Stimulated activated CD8-positive, alpha-beta memory T cell treated with anti-CD3 and anti-CD28 coated beads, Interleukin-12 subunit alpha, Interleukin-12 subunit beta, amount 100 ng/mL, for 4 hours (primary cell): ENCODE measurements at places on chromosomes 7 and 10.

DNA sequence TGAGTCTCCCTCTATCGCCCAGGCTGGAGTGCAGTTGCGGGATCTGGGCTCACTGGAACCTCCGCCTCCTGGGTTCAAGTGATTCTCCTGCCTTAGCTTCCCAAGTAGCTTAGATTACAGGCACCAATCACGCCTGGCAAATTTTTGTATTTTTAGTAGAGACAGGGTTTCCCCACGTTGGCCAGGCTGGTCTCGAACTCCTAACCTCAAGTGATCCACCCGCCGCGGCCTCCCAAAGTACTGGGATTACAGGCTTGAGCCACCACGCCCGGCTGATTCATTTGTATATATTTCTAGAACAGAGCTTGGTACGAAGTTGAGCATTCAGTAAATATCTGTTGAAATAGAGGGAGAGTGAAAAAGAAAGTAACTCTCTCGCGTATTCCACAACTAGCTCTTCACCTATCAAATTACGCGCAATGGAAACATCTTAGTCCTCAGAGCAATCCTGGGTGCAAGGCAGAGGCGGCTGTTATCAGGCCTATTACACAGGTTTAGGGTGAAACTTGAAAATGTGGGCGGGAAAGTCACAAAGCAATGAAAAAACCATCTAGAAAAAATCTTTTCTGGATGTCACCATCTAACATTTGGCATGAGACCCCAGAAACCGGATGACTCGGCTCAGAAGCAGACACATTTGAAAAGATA lies 707 bp upstream of the GHITM start:
- DNase-seq = no peak

GRCh38 chr10:89798092-89798491 lies 96.7 kb downstream of the KIF20B start:
- DNase-seq = no peak

- no peak for DNase-seq
Observed at GRCh38 chr7:130150587-130150986, 54.6 kb downstream of the TMEM209 start.

GRCh38 chr10:52446391-52446790 lies 132.3 kb downstream of the DKK1 start:
- no peak for DNase-seq

DNA sequence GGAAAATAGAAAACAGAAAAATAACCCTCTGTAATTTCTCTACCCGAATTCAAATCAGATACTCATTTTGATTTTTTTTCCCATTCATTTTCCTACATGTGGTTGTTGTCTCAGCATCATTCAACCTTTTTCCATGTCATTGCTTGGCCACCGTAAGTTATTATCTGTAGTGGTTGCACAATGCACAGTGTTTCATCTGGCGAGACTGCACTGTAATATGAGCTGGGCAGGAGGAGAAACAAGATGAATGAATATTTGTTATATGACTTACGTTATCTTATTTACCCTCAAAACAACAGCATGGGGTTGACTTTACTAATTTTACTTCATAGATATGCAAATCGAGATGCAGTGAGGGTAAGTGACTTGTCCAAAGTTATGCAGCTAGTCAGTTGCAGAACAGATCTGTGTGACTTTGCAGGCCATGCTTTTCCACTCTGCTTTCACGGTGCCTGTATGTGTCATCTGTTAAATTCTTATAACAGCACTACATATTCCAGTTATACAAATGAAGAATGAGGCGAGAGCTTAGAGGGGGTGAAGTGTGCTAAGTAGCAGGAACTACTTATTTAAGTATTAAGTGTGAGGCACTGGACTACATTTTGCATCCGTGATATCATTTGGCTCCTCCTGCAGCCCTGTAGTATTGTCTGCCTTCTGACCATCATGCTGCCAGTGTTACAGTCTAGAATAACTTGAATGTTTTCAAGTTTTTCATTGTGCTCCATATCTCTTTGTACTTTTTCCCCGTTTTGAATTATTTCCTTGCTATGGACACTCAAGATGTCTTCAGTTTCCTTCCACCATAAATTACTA lies 56.7 kb downstream of the ZMYND11 start:
- no peak for DNase-seq

- DNase-seq = no peak
Observed at GRCh38 chr7:139330333-139331030, 10.7 kb upstream of the FMC1 start.

DNA sequence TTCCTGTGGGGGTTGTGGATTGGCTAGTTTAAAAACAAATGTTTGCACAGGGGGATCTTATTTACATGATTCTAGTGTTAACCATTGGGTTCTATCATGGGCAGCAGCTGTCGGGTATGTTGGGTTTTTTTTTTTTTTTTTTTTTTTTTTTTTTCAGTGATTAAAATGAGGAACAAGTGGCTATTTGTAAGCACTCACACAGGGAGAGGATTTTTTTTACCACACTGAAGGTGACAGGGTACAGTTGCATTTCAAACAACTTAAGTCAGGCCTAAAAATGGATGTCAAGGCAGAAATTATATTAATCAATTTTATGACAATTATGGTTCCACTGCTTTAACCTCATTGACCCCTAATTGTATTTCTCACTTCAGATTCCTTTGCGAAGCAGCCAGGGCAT lies 92.8 kb downstream of the CD36 start:
- no peak for DNase-seq

DNA sequence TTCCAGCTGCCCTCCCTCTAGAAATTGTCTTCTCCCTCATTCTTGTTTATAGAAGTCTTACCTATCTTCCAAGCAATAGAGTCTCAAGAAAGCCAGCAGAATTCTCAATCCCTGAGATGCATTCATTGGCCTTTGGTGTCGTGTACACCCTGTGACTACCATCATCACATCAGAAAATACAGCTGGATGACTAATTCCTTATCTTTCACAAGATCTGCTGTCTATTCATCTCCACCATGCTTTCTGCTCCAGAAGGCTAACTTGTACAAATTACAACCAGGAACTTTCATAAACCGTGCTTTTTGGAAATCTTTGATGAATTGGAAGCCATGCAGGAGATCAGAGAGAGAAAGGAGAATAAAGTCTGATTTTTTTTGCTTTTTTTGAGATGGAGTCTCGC lies 1062.9 kb upstream of the GHITM start:
- no peak for DNase-seq

DNA sequence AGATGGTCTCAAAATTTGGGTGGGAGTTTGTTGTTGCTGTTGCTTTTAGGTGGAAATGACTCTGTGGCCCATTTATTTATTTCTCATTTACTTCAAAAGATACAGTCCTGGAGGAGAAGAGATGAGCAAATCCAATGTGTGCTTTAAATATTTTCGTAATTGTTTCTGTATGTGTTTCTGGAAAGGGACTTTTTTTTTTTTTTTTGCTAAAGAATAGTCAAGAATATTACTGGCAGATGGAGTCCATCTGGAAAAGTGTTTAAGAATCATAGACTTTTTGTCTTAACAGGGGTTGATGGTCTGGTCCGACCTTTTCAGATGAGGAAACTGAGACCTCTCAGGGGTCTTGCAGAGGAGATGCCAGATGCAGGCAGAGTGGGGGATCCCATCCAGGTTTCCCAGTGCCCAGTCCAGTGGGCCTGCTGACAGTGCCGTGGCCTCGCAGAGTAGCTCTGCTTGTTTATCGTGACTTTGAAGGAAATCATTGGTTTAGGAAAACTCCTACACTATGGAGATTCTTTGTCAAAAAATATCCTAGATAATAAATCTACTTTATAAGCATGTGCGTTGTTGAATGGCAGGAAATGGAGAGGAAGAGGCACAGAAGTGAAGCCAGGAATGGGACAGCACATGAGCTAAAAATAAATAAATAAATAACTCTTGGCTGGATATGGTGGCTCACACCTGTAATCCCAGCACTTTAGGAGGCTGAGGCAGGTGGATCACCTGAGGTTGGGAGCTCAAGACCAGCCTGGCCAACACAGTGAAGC lies 164.3 kb upstream of the SVIL start:
- DNase-seq = no peak

DNA sequence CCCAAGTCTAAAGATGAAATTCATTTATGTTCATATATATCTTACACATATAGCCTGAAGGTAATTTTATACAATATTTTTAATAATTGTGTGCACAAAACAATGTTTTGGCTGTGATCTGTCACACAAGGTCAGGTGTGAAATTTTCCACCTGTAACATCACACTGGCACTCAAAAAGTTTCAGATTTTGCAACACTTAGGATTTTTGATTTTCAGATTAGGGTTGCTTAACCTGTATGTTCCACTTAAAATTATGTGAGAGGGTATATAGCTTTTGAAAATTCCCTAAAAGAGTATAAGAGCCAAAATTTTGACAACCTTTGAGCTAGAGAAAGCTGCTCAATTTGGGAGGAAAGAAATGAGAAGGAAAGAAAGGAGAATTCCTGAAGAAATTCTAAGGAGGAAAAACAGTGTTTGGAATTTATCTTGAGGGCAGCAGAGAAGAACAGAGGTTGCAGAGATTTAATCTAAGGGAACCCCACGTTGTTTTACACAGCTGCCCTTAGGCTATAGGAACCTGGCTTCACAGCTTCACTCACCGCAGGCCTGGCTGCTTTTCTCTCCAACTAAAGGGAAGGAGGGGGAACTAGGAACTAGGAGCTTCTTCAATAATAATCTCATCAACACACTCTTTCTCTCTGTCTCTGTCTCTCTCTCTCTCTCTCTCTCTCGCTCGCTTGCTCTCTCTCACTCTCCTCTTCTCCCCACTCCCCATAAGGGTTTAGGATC lies 8.5 kb downstream of the VOPP1 start:
- DNase-seq = no peak

DNA sequence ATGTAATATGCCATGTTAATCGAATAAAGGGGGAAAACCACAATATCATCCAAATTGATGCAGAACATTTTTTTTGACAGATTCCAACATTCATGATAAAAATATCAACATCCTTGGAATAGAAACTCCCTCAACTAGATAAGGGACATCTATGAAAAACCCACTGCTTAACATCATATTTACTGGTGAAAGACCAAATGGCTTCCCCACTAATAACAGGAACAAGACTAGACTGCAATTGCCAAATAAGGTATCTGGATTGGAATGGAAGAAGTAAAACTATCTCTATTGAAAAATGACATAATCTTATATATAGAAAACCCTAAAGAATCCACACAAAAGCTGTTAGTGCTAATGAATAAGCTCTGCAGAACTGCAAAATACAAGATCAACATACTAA lies 27.8 kb downstream of the SMURF1 start:
- no peak for DNase-seq

GRCh38 chr10:11782793-11783557 lies 40.2 kb upstream of the PROSER2 start:
- DNase-seq = no peak

DNA sequence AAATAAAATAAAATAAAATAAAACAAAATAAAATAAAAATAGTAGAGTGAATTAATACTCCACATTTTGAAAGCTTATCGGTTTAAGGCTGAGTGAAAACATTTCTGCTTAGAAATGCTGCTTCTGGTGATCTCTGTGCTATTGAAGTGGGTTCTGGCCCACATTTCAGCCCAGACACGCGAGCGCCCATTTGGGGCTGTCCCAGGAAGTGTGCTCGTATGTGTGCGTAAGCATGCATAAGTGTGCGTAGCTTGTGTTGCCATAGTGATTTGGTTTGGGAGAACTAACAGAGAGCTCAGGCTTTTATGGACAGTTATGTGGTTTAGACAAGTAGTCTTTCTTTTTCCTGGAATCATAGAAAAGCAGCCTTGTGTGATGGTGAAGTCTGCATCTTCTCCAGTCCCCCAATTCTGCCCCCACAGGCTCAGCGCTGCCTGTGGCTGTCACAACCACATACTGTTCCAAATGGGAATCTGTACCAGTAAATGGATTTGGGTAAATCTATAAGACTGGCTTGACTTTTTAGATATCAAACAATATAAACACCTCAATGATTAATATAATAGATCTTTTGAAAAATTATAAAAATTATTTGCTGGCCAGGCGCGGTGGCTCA lies 29.8 kb upstream of the PURB start:
- peak; percentile 30 for DNase-seq

GRCh38 chr10:5199398-5199797 lies 2.8 kb downstream of the AKR1C4 start:
- no peak for DNase-seq

DNA sequence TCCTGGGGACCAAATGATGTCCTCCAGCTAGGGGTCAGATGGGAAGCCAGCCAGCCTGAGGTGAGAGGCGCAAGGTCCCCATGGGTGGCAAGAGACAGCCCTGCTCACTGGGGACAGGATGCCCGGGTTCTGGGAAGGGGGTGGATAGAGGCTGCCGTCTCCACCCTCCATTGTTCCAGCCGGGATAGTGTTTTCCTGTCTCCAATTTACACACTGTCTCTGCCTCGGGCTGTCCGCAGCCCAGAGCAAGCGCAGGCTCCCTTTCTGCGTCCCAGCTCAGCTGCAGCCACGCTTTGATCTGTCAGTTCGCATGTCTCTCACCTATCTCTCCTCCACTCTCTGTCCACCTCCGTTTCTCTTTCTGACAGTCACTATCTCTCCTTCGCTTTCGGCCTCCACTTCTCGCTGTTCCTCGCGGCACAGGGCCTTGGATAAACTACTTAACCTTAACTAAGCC lies 2.1 kb downstream of the EPHB4 start:
- no peak for DNase-seq

DNA sequence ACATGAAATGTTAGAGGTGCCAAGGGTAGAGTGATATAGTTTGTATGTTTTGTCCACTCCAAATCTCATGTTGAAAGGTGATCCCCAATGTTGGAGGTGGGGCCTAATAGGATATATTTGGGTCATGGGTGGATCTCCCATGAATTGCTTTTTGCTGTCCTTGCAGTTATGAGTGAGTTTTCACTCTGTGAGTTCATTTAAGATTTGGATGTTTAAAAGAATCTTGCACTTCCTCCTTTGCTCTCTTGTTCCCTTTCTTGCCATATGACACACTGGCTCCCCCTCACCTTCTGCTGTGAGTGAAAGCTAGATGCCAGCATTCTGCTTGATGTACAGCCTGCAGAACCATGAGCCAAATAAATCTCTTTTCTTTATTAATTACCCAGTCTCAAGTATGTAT lies 269.2 kb downstream of the ZWINT start:
- no peak for DNase-seq

DNA sequence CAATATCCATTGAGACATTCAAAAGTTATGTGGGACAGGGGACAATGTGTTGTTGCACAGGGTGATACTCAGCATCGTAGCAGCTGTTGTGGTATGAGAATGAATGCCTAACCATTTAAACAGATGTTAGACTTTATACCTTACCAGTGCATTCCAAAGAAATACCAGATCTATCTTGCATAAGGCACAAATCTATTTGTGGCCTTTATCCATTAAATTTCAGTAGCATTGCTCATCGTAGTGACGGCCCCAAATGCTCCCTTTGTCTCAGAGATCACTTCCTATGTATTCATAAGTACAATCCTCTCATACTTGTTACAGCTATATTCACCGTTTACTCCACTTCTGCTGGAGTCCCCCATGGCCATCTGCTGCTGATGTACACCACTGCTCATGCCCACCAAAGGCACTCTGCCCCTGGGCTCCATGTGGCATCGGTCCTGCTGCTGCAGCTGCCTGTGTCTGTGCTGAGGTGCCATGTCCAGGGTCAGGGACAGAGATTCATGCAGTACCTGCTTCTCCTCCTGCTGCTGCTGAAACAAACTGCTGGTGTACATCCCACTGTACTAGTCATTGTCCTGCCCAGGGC lies 96.3 kb downstream of the CPED1 start:
- no peak for DNase-seq
